8988T (cell line): ENCODE measurements at places on chromosomes 5 and 9.

- no peak for DNase-seq
Observed at GRCh38 chr5:42759456-42759855, 2.8 kb downstream of the CCDC152 start.

GRCh38 chr9:89277454-89277853 is 33.5 kb upstream of the CKS2 start:
- DNase-seq = no peak

DNA sequence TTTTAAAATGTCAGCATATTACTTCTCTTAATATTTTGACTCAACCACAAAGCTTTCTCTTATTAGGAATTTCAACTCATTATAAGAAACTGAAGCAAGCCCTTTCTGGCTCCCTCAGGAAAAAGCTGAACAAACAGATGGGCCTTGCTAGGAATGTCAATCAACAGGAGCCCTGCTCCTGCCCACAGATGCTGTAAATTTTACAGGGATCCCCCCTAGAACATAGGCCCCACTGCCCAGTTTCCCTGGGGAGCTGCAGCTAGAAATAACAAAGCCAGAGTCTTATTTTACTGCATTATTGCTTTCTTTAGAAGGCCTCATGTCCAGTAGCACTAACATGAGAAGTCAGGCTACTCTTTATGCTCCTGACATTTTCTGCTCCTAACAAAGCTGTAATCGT is 103.8 kb downstream of the PCSK1 start:
- no peak for DNase-seq

DNA sequence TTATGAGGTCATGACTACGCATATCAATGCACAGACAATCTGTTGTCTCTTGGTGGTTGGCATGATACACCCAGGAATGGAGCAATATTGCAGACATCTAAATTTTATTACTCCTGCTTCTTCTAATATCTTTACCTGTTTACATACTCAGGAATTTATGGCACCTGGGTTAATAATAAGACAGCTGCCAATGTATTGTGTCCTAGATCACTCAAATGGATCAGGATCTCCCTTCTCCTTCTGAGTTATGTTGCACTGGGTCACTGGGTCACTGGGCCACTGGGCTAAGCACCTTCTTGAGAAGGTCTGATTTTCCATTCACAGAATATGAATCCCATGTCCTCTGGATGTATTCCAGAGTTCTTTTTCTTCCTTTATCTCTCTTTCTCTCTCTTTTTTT is 41.8 kb downstream of the CCL28 start:
- no peak for DNase-seq

- DNase-seq = no peak
Observed at GRCh38 chr5:137791387-137791786, 37.2 kb upstream of the HNRNPA0 start.

GRCh38 chr5:135359374-135360165 is 39.5 kb downstream of the MACROH2A1 start:
- DNase-seq = no peak

GRCh38 chr5:93512799-93513198 is 68.2 kb downstream of the NR2F1-AS1 start:
- DNase-seq = no peak

DNA sequence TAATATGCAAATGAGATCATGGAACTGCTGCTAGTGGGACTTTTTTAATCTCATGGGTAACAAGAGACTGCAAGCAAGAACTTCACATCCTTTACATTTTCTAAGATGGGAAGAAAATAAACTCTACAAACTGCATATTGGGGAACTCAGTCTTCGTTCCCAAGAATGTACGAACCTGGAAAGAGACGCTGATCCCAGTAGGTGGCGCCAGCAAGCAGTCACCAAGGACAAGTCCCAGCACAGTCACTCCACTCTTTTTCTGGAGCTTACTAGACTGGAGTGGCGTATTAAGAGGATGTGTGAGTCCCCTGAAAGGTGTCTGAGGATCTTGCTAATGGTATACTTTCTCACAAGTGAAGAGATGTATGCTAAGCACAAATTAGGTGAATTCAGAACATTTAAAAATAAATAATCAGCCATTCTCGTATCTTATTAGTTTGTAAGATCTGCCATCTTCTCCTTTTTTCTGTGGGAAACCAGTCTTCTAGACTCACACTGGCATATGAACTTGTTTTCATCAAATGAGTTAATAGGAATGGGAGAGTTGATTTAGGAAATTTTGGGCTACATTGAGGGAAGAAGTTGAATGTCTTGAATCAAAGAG is 16.0 kb upstream of the PUM3 start:
- peak; percentile 11 for DNase-seq

DNA sequence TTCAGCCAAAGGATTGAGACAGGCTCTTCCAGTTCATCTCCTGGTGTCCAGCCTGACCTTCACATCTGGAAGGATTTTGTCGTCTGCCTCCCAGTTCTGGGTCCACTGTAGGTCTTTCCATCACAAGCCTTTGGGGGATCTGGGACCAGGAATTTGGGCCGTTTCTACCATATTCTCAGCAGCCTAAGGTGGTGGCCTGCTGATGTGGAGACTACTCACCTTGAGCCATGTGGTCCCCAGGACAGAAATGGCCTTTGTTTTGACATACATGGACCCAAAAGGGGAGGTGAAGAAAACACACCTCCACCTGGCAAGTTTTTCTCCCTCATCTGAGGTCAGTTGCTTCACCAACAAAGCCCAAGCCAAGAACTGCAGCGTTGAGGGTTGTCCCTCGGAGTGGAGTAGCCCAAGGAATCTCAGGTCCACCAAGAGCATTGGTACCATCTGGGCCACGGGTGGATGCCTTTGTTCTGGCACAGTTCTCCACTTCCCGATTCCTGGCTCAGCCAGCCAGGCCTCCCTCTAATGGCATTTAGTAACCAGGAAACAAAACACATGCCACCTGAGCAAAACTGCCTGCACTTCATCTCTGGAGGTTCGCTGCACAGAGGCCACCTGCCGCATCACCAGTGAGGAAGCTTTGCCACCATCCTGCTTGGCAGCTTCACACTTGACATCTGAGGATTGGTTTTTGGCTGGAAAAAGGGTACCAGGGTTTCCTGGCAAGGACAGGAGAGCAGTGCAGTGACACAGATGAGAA is 24.7 kb downstream of the AMBP start:
- DNase-seq = no peak

GRCh38 chr5:9785751-9786150 is 155.6 kb upstream of the TAS2R1 start:
- DNase-seq = no peak

- DNase-seq = no peak
Observed at GRCh38 chr9:126316085-126316655, 10.5 kb upstream of the MVB12B start.

DNA sequence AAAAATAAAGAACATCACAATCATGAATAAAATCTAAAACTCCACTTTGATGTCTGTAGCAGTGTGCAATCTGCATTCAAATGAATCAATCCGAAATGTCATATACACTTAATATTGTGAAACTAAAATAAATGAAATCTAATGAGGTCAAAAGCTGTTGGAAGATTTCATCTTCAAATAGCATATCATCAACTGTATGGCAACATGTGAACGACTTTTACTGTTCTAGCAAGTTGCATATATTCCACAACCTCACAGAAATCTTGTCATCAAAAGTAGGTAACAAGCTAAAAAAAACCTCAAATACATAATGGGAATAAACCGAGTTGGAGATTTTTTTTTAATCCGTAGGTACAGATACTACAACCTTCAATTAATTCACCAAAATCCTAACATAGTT is 1.2 kb downstream of the PTBP3 start:
- DNase-seq = no peak

GRCh38 chr9:134619983-134620661 is 21.5 kb upstream of the COL5A1 start:
- DNase-seq = peak; percentile 3

- DNase-seq = no peak
Observed at GRCh38 chr5:40240111-40240510, 439.6 kb upstream of the PTGER4 start.

- no peak for DNase-seq
Observed at GRCh38 chr5:143699121-143699520, 112.8 kb upstream of the HMHB1 start.

GRCh38 chr9:123865226-123866000 is 64.5 kb downstream of the DENND1A start:
- DNase-seq = no peak

- DNase-seq = peak; percentile 45
Observed at GRCh38 chr9:91978740-91979414, 28.8 kb upstream of the ROR2 start.

DNA sequence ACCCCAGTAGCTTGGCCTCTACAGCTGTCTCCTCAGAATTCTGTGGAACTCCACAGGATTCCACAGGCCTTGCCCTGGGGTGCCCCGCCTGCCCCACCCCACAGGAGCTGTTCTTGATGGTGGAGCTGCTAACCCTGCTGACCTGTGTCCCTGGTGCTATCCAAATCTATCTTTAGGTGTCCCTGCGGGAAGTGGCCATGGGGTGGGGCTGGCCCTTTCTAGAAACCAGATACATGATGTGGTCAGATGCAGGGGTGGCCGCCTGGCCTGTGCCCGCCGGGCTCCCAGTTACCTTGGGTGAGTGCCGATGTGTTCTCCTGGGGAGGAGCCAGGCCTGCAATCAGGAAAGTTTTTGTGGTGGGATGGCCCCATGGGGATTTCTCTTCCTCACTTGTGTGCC is 34.2 kb downstream of the WNK2 start:
- no peak for DNase-seq

- DNase-seq = no peak
Observed at GRCh38 chr5:52342361-52342760, 445.4 kb upstream of the ITGA1 start.

DNA sequence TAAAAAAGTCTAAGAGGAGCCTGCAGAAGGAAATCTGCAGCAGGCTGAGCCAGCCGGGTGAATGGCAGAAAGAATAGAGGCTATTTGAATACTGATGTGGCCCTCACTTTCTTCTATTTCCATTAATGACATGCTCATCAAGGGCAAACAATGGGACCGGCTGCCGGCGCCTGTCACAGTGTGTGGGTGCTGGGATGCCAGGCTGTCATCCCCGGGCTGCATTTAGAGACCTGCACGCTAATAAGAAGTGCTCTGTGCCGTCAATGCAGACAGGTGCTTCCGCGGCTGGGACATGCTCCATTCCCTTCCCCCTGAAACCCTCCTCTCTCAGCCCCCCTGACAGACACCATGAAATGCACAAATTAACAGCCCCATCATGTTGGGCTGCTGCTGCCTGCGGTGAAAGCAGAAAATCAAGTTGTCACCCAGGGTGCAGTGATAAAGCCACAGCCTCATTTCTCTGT is 217.7 kb upstream of the TBCA start:
- DNase-seq = no peak

DNA sequence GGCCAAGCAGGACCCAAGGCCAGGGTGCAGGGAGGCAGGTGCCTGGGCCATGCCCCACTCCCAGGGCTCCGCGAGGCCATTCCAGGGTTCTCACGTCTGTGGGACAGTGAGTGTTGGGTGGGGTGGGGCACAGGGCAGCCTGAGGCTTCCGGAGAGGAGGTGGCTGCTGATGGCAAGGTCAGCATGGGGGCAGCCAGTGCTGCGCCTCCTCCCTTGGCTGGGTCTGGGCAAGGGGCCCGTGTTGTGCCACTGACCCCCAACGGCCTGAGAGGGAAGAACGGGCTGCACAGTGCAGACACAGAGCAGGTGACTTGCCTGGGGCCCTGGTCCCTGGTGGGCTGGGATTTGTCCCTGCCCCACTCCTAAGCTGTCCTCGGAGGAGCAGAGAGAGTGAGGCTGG is 82.1 kb downstream of the RXRA start:
- no peak for DNase-seq

GRCh38 chr9:135816651-135816970 is 90.7 kb downstream of the CAMSAP1 start:
- no peak for DNase-seq

DNA sequence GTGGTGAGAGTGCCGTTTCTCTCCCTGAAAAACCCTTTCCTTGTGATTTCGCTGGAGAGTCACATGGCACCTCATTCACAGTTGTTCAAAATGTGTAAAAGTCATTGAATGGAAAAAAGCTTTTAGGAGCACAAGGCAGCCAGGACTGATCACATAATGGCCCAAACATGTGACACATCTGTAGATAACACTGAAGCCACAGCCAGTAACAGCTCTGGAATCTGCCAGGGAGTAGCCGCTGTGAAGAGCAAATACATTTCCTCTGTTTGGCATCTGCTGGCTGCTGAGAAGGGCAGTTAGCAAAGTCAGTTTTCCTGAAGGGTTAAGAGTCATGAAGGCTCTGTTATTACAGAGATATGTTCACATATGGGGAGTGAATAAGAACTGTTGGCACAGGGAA is 271.8 kb downstream of the NNT start:
- DNase-seq = no peak

DNA sequence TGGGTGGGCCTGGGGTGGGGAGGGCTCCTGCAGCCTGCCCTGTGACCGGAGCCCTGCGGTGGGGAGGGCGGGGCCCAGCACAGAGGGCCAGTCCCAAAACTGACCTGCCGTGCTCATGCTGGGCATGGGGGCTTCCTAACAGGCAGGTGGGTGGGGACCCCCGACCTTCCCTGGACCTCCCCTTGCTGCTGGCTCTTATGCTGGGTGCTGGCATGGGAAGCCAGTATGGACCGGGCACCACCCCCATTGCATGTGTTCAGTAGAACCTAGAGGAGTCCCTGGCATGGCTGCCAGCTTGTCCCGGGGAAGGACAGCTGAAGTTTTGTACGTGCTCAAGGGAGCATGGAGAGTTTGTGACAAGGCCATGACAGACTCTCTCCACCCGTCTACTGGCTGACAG is 37.1 kb downstream of the WNK2 start:
- no peak for DNase-seq

GRCh38 chr5:15746833-15747232 is 246.9 kb downstream of the FBXL7 start:
- no peak for DNase-seq

DNA sequence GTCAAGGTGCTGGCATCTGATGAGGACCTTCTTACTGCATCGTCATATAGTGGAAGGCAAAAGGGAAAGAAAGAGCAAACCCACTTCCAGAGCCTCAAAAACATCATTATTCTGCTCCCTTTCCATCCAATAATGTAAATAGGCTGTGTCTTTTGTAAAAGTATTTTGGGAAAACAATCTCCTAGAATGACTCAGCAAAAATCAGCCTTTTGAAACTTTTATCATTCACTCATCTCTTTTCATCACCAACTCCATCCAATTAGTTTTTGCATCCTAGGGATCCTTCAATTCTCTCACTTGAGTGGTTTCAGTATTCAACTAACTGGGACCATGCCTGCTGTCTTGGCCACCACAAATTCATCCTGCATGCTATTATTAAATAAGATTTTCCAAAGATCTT is 39.8 kb upstream of the TLR4 start:
- no peak for DNase-seq

DNA sequence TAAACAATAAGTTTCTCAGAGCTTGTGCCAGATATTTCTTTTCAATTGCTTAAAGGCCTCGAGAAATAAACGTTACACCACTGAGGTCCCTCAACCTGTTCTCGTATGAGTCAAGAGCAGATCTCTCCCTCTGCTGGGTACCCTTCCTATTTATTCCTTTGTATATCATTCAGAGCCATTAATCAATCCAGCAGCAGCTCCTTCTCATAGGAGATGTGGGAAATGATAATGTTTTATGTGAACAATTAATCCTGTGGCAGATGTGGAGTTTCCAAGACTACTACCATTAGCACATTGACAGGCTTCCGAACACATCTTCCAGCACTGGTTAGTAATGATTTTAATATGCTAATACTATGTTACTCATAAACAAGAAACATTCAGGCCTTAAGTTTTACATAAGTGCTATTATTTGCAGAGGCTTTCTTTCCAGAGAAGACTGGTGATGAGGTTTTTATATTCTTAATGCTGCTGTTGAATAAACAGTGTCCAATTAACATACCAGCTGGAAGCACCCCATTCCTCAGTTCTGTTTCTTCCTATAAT is 196.5 kb downstream of the ZNF608 start:
- no peak for DNase-seq
